Ovary (tissue), 10 donors: ENCODE measurements at places on chromosomes 4 and X. TPM values are rescaled to one million over a fixed set of nuclear protein-coding genes. Genes with fewer than 3 reads are reported as not detected.

PABPC1L2B gene
- total RNA-seq = not detected

STS gene
- total RNA-seq = 8.4 TPM

SPIN2A gene
- total RNA-seq = 0.63 TPM

- no peak for DNase-seq
- H3K4me3 ChIP-seq = no peak overlapping the region
- no peaks in the 10 kb centered on the region for H3K27me3 ChIP-seq
- H3K4me1 ChIP-seq = no peaks in the 10 kb centered on the region
- H3K36me3 ChIP-seq = no peaks in the 10 kb centered on the region
Measured at GRCh38 chr4:89324671-89325070, 17.1 kb upstream of the GPRIN3 start.

DNA sequence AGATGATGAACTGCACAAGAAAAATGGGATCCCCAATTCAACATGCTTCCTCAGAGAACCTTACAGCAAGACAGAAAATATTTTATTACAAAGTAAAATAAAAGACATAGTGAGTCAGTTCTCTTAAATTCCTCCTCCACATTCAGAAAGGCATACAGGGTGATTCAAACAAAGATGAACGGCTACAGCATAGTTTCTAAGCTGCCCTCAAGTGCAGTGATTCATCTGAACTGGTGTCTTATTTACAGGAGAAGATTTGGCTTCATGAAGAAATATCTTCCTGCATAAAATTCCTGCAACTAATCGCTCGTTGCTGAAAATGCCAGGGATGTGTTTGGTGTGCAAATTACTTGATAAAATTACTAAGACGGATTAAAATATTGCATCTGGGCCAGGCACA is 103.6 kb downstream of the PRKX start:
- H3K4me3 ChIP-seq = no peak overlapping the region
- no peaks in the 10 kb centered on the region for H3K36me3 ChIP-seq

GRCh38 chr4:163649557-163650091 is 155.1 kb downstream of the TMA16 start:
- DNase-seq = no peak
- H3K4me1 ChIP-seq = no peaks in the 10 kb centered on the region
- no peaks in the 10 kb centered on the region for H3K36me3 ChIP-seq
- no peaks in the 10 kb centered on the region for H3K27me3 ChIP-seq
- no peak overlapping the region for H3K27ac ChIP-seq

GRCh38 chr4:110586131-110586850 is 36.6 kb downstream of the PITX2 start:
- no peaks in the 10 kb centered on the region for H3K4me1 ChIP-seq
- no peak overlapping the region for H3K4me3 ChIP-seq
- no peak overlapping the region for H3K27ac ChIP-seq
- H3K36me3 ChIP-seq = no peaks in the 10 kb centered on the region

DNA sequence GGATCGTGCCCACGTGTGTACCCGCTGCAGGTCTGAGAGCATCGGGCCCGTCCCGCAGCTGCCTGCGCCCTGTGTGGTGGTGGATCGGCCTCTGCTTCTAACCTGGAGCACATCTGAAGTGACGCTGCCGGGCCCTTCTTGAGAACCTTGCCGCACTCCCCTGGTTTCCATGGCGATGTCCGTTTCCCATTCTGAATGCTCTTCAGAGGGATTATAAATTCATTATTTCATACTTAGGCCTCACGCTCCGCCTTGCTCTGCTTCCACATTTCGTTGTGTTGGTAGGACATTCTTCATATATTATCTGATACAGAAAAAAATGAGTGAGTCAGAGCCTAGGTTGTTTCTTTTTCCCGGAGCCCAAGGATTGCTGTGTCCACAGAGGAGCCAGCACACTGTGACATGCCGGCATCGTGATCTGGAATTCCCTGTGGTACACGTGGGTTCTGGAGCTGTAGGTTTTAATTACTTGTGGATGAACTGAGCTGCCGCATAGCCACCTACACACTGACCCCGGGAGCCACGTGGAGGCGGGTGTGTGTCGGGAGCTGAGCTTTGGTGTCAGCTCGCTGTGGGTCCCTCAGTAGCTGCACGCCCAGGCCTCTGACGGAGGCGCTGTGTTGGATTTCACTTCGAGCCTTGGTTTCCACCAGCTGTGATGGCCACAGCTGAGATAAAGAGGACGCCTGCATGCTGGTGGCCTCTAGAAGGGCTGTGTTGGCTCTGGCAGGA is 63.4 kb downstream of the PSAPL1 start:
- no peak overlapping the region for H3K27ac ChIP-seq
- H3K4me3 ChIP-seq = no peak overlapping the region
- H3K36me3 ChIP-seq = no peaks in the 10 kb centered on the region
- H3K27me3 ChIP-seq = no peaks in the 10 kb centered on the region
- DNase-seq = no peak

- H3K27me3 ChIP-seq = no peaks in the 10 kb centered on the region
- H3K36me3 ChIP-seq = no peaks in the 10 kb centered on the region
- no peak overlapping the region for H3K27ac ChIP-seq
- H3K4me3 ChIP-seq = no peak overlapping the region
- no peaks in the 10 kb centered on the region for H3K4me1 ChIP-seq
- no peak for DNase-seq
Measured at GRCh38 chr4:105373324-105373723, 100.5 kb downstream of the PPA2 start.

GRCh38 chr4:3085948-3086670 is 11.6 kb downstream of the HTT start:
- no peak overlapping the region for H3K27ac ChIP-seq
- DNase-seq = no peak
- H3K27me3 ChIP-seq = no peaks in the 10 kb centered on the region
- no peak overlapping the region for H3K4me3 ChIP-seq
- no peaks in the 10 kb centered on the region for H3K4me1 ChIP-seq

GRCh38 chr4:181958446-181958845 is 284.8 kb upstream of the TENM3 start:
- no peak overlapping the region for H3K4me3 ChIP-seq
- H3K27ac ChIP-seq = no peak overlapping the region
- DNase-seq = no peak
- no peaks in the 10 kb centered on the region for H3K27me3 ChIP-seq

GRCh38 chrX:10482261-10482660 is 138.1 kb downstream of the MID1 start:
- H3K27ac ChIP-seq = no peak overlapping the region
- no peaks in the 10 kb centered on the region for H3K36me3 ChIP-seq
- DNase-seq = no peak
- no peak overlapping the region for H3K4me3 ChIP-seq
